Ovary (tissue), 10 donors: ENCODE measurements at places on chromosomes 6 and 20.

DNA sequence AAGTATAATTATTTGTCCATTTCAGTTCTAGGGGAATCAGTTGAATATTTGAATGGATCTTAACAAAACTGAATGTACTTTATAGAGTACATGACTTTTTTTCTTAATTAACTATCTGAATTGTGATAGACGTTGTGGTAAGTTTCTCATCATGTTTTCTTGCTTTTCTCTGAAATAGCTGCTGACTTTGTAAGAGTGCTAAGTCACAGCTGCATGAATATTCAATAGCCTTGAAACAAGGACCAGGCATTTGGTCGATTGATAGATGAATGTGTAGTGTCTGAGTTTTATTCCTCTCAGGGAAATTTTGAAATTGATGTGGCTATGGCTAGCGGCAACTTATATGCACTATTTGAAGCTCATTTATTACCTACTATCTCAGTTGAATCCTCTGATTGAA is 56.0 kb downstream of the ADGRB3 start:
- no peak for DNase-seq

- no peak for DNase-seq
Measured at GRCh38 chr6:109076377-109076776, 18.3 kb downstream of the SESN1 start.

DNA sequence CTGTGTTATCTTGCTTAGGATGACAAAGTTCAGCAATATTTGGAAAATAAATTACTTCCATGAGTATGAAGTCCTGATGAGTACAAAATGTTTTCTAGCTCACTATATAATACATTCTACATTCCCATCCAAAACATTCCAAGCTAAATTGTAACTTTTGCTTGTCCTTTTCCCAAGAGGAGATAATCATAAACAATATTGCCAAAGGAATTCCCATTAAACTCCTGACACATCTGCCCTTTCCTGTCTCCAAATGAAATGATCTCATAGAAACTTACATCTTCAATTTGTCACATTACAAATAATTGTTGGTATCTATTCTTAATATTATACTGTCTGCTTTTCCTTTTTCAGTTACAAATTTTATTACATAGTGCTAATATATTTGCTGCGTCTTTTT is 20.4 kb upstream of the SENP6 start:
- DNase-seq, result no peak

- no peak for DNase-seq
Measured at GRCh38 chr6:167975458-167975857, 22.0 kb upstream of the KIF25 start.

GRCh38 chr6:129055796-129056195 is 172.9 kb downstream of the LAMA2 start:
- DNase-seq, result no peak

DNA sequence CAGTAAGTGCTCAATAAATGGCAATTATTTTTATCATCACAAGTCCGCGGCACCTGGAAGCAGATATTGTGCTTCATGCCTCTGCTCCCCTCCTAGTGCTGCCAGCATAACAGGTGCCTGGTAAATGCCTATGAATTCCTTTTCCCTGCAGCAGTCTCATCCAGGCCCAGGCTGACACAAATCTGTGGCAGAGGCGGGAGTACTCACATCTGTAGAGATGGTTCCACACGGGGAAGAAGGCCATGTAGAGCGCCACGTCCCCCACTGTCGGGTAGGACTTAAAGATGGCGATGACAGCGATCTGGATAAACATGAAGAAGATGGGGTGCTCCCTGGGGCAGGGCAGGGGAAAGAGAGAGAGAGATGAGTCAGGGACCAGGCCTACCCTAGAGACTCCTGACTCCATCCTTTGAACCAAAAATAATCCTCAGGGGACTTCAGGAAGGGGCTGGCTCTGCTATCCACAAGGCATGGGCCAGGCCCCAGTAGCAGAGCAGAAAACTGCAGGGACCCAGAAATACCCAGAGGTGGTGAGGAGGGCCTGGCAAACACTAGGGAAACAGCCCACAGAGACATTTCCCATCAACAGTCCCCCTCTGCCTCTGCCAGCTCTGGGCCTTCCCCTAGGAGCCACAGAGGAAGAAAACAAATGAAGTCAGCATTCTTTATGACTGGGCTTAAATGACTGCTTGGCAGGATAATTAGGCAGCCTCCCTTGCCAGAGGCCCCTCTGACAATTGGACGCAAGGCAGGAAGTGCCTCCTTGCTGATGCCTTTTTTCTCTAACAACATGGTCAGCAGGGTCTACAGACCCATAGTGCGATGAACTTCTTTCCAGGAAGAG is 23.0 kb downstream of the MAP1LC3A start:
- DNase-seq, result no peak
